ENCODE measurements at places on chromosomes 7 and 10.

DNA sequence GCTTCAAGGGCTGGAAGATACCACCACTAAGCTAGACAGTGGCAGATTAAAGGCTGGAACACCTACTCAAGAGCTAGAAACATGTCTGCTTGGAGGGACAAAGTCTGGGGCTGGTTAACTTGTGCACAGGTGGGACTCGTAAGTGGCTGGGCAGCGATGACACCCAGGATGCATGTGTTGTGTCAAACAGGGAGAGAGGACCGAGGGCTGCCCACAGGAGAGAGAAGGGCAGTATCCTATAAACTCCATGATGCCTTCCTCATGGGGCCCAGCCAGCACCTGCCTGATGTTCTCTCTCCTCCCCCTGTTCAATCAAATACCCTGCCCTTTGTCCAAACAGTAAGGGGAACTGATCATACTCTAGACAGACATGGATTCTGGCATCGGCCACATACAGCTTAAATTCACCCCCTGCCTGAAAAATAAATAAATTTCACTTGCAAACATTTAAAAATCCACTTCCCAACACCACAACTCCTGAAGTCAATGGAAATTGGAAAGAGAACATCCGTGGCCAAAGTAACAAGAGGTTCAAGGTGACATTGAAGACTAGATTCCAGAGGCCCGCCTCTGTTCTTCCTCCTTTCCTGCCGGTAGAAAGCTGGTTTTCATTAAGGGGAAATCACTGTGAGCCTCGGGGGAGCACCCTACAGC is 50.6 kb downstream of the CHST15 start:
- DNase-seq: no peak

- no peak for DNase-seq
These were observed 116.3 kb upstream of the PPP2R2D start for GRCh38 chr10:131784363-131785120.

GRCh38 chr10:113320987-113321386 is 231.9 kb upstream of the HABP2 start:
- DNase-seq: no peak

GRCh38 chr10:113178771-113179170 is 228.7 kb downstream of the TCF7L2 start:
- no peak for DNase-seq

- DNase-seq: no peak
These were observed 16.9 kb upstream of the ENTPD1 start for GRCh38 chr10:95739056-95739455.

- no peak for DNase-seq
These were observed 11.6 kb downstream of the FAM204A start for GRCh38 chr10:118330295-118331076.

DNA sequence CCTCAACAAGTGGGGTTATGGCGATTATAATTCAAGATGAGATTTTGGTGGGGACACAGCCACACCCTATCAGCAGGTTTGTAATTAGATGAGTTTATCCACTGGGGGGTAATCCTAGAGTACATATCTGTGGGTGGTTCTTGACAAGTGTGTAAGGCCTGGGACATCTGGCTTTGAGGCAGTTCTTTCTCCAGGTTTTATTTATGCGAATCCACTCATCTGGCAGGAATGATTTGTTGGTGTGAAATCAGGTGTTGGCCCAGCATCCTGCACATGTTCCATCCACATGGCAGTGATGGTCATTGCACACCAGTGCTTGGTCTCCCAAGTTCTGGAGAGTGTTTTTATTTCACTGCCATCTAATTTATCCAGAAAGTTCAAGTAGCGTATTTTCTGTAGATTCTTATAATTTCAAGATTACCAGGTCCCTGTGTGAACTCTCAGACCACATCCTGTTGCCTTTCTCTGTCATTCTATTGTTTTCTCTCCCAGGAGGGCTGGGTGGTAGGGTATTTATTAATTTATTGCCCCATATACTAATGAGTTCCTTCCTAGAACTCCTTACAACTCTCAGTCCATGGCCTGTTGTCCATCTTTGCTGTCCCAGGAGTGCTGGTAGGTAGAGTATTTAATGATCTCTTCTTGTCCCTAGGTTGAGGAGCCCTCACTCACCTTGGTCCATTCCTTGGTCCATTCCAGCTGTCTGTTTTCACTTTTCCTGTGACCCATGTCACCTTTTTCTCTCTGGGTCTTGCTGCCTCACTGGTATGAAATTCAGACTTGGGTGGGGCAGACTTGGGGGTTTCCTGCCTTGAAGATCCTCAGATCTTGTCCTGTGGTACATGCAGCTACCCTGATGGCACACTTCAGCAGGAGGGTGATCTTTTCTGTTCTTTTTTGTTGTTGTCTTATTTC is 10.4 kb downstream of the RALA start:
- no peak for DNase-seq

DNA sequence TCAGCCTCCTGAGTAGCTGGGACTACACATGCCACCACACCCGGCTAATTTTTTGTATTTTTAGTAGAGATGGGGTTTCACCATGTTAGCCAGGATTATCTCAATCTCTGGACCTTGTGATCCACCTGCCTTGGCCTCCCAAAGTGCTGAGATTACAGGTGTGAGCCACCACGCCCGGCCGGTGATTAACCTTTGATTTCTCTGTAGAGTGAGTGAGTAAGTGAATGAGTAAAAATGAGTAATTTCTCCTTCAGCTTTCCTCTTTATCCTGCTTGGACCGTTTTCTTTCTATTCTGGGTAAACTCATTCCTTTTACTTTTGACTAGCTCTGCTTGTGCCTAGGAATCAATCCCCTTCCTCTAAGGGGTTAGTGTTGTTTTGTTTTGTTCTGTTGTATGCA is 36.8 kb downstream of the ST7 start:
- DNase-seq: no peak

- no peak for DNase-seq
These were observed 630.3 kb upstream of the POT1 start for GRCh38 chr7:125559921-125560320.

GRCh38 chr10:22135591-22135990 is 82.2 kb downstream of the EBLN1 start:
- DNase-seq: no peak

DNA sequence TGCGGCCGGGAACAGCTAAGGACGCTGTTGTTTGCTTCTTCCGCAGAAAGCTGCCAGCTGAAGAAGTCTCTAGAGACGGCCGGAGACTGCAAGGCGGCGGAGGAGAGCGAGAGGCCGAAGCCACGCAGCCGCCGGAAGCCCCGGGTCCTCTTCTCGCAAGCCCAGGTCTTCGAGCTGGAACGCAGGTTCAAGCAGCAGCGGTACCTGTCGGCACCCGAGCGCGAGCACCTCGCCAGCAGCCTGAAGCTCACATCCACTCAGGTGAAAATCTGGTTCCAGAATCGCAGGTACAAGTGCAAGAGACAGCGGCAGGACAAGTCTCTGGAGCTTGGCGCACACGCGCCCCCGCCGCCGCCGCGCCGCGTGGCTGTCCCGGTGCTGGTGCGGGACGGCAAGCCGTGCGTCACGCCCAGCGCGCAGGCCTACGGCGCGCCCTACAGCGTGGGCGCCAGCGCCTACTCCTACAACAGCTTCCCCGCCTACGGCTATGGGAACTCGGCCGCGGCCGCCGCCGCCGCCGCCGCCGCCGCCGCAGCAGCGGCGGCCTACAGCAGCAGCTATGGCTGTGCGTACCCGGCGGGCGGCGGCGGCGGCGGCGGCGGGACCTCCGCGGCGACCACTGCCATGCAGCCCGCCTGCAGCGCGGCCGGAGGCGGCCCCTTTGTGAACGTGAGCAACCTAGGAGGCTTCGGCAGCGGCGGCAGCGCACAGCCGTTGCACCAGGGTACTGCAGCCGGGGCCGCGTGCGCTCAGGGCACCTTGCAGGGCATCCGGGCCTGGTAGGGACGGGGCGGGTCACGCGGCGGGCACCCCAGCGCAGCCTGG is 2.4 kb downstream of the NKX2-3 start:
- DNase-seq: no peak

- DNase-seq: no peak
These were observed 892.6 kb downstream of the XPNPEP1 start for GRCh38 chr10:109030581-109031210.

DNA sequence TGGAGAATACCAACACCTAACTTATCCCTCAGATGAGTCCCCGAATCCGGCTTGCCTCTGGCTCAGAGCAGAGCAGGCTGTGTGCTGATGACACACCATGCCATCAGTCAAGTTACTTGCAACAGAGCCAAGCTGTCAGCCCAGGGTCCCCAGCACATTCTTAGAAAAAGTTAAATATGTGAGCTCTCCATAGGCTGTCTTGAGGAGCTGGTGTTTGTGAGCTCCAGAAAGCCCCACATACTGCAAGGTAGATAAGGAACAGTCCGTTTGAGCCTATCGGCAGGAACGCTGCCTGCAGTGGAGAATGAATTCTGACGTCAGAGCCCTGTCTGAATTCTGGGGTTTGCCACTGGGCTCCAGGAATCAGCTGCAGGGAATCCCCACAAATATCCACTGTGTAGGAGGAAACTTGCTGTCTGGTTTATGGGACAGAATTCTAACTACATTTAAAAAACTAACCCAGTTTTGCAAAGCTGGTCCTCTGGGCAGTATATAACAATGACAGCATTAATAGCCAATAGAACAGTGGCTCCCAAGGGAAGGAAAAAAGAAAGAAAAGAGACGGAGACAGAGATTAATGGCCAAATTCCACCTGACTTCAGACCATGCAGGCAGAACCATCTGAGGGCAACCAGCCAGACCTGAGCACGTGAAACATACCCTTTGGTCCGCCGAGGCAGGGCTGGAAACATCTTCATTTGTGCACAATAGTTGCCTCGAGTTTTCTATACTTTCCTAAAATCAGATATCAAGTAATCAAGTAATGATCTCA is 3.6 kb downstream of the SFXN4 start:
- DNase-seq: peak; percentile 14

- DNase-seq: no peak
These were observed 249.0 kb upstream of the AUTS2 start for GRCh38 chr7:69349291-69349690.

GRCh38 chr7:33072471-33072870 is 9.9 kb upstream of the NT5C3A start:
- DNase-seq: peak; percentile 60

DNA sequence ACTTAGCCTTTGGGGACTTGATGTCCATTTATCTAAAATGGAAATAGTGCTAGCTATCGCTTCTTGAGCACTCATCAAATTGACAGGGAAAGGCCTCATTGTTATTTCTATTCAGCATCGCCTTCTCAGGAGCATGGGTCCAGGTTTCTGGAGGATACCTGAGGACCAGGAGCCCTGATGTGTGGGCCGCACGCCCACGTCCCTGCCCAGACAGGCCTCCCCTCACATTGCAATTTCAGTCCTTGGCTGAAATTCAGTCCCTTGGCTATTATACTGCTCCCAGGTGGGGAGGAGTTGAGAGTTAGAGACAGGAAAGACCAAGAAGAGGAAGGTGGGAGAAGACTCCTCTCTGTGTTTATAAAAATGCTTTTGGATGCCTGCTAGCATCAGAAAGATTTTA is 38.9 kb downstream of the GPRIN2 start:
- no peak for DNase-seq

DNA sequence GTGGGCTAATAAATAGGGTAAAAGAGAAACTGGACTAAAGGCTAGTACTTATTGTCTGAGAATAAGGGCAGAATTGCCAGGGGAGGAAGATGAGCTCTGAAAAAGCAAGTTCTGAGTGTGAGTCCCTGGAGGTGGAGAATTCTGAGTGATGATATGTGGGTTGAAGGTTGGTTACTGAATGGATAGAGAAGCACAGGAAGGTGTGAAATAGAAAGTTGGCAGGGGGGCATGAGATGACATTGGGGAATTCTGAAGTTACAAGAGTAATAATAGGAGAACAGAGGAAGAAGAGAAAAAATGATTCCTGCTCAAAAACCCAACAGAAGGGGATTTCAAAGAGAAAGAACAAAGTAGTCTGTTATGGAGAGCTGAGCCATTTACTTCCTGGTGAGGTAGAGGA is 76.9 kb downstream of the PRKCQ start:
- no peak for DNase-seq

DNA sequence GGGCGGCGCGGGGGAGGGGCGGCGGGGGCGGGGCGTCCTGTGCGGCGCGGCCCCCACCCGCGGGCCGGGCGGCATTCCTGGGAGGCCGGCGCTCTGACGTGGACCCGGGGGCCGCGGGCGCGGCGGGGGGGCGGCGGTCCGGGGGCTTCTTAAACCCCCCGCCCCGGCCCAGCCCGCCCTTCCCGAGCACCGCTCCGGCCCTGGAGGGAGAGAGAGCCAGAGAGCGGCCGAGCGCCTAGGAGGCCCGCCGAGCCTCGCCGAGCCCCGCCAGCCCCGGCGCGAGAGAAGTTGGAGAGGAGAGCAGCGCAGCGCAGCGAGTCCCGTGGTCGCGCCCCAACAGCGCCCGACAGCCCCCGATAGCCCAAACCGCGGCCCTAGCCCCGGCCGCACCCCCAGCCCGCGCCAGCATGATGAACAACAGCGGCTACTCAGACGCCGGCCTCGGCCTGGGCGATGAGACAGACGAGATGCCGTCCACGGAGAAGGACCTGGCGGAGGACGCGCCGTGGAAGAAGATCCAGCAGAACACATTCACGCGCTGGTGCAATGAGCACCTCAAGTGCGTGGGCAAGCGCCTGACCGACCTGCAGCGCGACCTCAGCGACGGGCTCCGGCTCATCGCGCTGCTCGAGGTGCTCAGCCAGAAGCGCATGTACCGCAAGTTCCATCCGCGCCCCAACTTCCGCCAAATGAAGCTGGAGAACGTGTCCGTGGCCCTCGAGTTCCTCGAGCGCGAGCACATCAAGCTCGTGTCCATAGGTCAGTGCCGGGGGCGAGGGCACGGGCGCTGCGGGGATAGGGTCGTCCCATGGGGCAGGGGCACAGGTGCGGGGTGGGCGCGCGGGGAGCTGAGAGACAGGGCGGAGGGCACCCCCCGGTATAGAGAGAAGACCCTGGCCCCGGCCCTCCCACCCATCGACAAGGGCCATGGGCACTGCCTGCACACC is at the start of gene FLNC:
FLNC (plus strand) TSS at position 176 of the 947 bp plus-strand sequence; CDS start at position 408, 232 bp downstream.
- peak; percentile 61 for DNase-seq

- DNase-seq: no peak
These were observed 148.5 kb downstream of the ARHGAP22 start for GRCh38 chr10:48456361-48456804.

DNA sequence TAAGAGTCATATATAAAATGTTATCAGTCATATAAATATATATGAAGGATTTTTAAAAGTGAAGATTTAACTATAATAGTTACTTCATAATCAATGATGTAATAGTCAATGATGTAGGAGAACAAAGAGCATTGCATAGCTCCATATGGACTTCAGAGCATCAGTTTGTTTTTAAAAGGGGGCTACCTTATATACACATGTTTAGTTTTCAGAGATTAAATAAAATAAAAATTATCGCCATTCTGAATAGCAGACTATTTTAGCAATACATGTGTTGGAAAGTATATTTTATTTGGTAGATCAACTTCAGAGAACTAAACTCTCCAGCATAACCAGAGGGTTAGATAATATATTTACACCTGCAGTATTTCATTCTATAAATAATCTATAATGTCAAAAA is 29.1 kb upstream of the EPC1 start:
- DNase-seq: no peak

DNA sequence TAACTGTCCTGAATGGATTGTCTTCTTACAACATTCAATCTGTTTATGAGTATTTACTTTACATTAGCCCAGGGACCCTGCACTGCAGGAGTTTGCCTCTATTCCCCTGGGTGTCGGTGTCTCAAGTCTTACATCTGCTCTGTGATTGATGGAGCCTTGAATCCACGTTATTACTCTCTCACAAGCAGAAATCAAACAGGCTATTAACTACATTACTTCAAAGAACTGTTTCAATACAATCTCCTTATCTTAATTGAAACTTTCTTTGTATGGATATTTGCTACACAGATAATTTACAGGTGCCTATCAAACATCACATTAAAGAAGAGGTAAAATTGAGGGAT is 3.1 kb upstream of the ARID5B start:
- DNase-seq: no peak

GRCh38 chr7:108650467-108650866 is 80.8 kb downstream of the DNAJB9 start:
- peak; percentile 37 for DNase-seq

- DNase-seq: no peak
These were observed 24.2 kb downstream of the IFIT5 start for GRCh38 chr10:89438525-89438924.

Measured in foreskin fibroblast (primary cell).